ENCODE measurements at places on chromosomes 2 and 18.

GRCh38 chr2:197869501-197870111 lies 65.2 kb downstream of the PLCL1 start:
- peak; percentile 18 for DNase-seq

DNA sequence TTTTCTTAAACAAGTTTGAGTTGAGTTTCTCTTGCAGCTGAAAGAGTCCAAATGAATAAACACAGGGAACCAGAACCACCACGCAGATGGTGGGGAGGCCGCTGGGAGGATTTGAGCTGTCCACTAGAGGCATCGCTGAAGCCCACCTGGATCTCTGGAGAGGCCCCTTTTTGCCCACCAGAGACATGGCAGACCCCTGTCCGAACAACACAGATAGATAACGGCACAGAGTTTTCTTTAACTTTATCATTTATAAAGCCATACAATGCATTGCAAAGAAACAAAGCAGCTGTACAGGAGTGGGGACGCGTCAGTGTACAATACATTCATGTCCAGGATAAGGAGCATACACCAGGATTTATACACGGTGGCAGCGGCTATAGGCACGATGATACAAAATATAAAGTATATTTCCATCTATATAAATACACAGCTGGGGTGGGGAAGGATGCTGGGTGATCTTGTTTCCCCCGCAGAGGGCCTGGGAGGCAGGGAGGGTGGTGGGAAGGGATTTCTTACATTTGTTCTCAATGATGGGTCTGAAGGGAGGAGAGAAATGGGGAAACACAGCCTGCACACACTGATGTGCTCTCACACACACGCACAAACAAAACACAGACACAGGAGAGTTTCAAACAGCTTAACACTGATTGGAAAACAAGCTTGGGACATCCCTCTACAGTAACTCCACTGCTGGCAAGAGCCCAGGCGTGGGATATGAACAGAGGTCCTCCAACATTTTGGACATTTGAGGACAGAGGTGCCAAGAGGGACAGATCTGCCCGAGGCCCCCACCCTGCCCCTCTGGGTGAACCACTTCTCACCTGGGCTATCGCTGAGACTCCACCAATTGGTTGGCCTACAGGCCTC lies 203.0 kb downstream of the TNS1 start:
- no peak for DNase-seq

DNA sequence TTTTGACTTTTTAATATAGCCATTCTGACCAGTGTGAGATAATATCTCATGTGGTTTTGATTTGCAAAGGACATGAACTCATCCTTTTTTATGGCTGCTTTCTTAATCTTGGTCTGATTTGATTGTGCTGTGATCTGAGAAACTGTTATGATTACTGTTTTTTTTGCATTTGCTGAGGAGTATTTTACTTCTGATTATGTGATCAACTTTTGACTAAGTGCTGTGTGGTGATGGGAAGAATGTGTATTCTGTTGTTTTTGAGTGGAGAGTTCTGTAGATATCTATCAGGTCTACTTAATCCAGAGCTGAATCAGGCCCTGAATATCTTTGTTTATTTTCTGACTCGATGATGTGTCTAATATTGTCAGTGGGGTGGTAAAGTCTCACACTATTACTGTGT lies 16.8 kb downstream of the SP140L start:
- DNase-seq, result no peak

DNA sequence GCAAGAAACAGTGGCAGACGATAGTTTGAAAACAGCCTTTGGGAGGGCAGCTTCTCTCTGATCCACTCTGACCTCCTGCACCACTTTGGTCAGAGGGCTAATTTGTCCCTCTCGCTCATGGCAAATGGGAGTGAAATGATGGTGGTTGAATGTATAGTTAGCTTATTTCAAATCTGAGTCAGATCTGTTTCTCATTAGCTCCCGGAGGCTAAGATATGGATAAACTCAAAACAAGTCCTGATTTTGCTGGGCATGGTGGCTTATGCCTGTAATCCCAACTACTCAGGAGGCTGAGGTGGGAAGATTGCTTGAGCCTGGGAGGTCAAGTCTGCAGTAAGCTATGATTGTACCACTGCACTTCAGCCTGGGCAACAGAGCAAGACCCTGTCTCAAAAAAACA lies 145.0 kb downstream of the ALK start:
- DNase-seq, result no peak

DNA sequence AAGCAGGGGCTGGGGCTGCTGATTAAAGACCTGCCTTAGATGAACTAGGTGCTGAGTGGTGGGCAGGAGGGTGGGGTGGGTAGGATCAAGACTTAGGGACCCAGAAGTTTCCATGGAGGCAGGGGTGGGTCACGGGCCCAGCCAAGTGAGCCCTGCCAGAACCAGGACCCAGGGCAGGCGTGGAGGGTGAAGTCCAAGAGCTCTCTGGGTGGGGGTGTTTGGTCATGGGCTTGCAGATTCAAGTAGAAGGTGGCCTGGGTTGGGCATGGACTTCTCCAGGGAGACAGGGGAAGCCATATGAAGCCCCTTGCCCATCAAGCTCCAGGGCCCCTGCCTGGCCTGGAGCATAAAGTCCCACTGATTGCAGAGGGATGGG lies 168.8 kb downstream of the SMAD7 start:
- no peak for DNase-seq

DNA sequence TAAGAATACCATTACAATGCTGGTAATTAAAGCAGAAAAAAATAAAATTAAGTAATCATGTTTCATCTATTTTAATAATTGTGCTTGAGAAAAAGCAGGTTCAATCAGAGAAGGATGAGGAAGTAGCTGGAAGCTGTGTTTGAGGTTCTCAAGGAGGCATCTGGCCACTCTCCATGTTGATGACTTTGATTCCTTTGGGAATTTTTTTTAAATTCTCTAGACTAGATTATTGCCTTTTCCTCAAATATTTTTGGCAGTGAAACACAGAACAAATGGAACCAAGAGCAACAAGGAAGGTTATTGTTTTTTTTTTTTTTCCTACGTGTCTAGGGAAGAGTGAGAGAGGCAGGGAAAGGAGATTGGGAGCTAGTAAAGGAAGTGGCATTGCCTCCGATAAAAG lies 99.9 kb upstream of the NRP2 start:
- DNase-seq, result no peak

DNA sequence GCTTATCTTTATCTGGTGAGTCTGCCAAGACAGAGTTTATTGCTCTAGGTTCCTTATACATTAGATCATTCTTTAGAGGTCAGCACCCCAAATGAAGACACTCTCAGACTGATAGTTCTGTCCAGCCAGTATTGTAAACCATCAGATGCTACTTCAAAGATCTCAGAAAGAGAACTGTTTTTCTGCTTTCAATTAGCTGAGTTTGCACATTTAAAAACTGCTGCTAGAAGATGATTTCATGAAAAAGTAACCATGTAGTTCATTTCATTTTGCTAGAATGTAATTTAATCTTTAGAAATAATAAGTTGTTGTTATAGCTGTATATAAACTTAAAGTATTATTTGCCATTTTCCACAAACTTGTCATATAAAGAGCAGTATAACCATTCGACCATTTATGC lies 344.5 kb upstream of the ATP5MC3 start:
- DNase-seq, result no peak

DNA sequence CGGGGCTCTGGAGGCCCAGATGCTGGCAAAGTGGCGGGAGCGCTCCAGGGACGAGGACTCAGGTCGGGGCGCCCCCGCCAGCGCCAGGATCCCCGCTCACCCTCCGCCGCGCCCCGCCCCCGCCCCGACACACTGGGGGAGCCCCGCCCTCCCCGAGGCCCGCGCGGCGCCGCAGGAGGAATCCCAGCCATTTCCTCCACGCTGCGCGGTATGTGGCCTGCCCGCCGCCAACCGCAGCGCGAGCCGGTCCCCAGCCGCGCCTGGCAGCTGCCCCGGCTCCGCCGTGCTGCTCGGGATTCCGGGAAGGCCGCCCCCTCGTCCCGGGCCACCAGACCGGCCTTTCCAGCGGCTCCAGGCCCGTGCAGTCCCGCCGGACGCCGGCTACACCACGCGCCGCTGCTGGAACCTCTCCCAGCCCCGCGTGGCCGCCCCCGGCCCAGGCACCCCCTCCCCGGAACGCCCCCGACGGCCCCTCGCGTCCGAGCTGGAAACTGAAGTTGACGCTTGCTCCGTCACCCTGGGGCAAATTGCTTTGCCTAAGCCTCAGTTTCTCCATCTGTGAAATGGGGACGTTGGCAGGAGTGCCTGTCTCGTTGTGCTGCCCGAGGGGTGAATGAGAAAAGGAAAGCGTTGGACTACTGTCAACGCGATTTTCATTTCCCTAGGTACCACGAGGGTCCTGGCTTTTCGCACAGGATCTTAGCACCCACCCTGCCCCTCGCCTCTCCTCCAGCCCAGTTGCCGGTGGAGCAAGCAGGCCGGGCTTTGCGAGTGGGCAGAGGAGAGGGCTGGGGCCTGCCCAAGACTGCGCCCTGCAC lies 53.6 kb downstream of the PKDCC start:
- DNase-seq, result peak; percentile 62

GRCh38 chr18:6370410-6370809 lies 44.3 kb downstream of the L3MBTL4 start:
- no peak for DNase-seq

- DNase-seq, result no peak
These were observed 83.9 kb downstream of the ITSN2 start for GRCh38 chr2:24276349-24276899.

DNA sequence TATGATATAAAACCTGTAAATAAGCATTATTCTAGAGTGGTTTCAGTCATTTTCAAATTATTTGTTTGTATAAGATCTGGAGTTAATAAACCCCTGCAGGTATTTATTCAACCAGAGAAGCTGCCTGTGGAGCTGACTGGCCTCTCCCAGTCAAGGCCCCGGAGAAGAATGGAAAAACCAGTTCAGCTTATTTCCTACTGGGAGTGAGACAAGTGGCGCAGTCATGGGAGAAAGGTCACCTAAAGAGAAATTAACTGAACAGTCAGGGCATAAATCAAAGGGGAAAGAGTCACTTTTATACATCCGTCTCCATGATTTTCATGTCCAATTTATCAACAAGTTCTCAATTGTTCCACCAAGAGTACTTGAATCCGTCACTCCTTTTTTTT lies 240.9 kb downstream of the RNF152 start:
- DNase-seq, result no peak

- no peak for DNase-seq
These were observed 511.2 kb downstream of the TSN start for GRCh38 chr2:122266636-122267035.

DNA sequence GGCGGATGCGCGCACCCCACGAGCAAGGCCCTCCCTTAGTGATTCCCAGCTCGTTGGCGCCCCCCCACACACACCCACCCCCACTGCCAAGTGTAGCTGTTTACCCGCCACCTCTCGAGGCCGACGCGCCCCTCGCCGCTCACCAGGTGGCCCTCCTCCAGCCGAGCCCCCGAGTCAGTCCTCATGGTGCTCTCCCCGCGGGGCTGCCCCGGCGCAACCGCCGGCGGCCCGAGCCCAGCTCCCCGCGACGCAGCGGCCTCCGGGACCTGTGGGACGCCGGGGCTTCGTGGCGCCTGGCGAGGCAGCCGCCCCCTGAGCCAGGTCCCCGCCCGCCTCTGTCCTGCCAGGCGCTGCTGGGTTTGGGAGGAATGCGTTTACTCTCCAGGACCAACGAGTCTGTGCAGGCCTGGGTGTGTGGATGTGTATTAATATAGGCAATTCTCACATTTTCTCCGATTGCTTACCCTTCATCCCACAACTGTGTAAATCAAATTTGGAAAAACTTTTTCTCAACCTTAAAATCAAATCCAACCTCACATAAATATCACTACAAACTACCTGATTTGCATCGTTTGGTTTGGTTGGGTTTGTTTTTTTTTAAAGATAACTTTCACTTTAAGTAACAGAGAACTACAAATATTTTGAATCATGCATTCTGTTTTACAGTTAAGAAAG lies at the start of gene TMEM237:
Gene TMEM237, minus strand, starts transcription at position 288 of the 675 bp plus-strand sequence. Its CDS starts 103 bp downstream, at position 185.
- DNase-seq, result peak; percentile 64

- no peak for DNase-seq
These were observed 11.2 kb upstream of the SCYGR5 start for GRCh38 chr2:227655454-227655853.

- DNase-seq, result no peak
These were observed 892 bp downstream of the CELF4 start for GRCh38 chr18:37564711-37565100.

GRCh38 chr2:3277050-3277747 lies 100.4 kb downstream of the EIPR1 start:
- peak; percentile 1 for DNase-seq

DNA sequence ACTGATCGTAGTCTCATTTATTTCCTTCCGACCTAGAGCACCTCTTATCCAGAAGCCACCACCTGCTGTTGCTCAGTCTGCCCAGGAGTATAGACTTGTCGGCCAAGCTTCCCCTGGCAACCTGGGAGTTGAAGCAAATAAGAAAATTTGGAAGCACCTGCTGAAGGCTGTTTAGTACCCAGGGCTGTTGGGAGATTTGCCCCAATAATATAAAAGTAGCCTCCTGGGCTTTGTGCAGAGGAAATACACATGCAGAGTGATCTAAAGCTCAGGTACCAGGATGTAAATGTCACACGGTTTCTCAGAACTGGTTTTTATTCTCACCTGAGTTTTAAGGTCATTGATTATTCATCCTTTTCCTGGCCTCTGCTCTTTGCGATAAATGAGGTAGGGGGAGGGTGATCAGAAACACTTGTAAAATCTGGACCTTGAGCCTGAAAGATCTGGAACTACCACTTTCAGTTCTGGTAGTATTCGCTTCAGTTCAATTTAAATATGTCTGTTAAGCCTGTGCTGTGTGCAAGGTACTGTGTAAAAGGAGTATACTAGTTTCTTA lies 789 bp upstream of the COX7A2L start:
- no peak for DNase-seq

- DNase-seq, result peak; percentile 10
These were observed 43.1 kb downstream of the GPC1 start for GRCh38 chr2:240478346-240479110.

GRCh38 chr2:73594251-73594650 lies 48.0 kb downstream of the NAT8 start:
- no peak for DNase-seq

GRCh38 chr2:167689444-167689843 lies 558.0 kb downstream of the STK39 start:
- DNase-seq, result no peak

GRCh38 chr2:36356298-36356989 lies 866 bp downstream of the CRIM1 start:
- DNase-seq, result peak; percentile 36

GRCh38 chr2:15986068-15986560 lies 45.8 kb downstream of the MYCN start:
- no peak for DNase-seq

GRCh38 chr2:19868701-19869580 lies 32.8 kb downstream of the TTC32 start:
- peak; percentile 70 for DNase-seq

GRCh38 chr18:43350176-43350575 lies 72.9 kb upstream of the SYT4 start:
- no peak for DNase-seq

DNA sequence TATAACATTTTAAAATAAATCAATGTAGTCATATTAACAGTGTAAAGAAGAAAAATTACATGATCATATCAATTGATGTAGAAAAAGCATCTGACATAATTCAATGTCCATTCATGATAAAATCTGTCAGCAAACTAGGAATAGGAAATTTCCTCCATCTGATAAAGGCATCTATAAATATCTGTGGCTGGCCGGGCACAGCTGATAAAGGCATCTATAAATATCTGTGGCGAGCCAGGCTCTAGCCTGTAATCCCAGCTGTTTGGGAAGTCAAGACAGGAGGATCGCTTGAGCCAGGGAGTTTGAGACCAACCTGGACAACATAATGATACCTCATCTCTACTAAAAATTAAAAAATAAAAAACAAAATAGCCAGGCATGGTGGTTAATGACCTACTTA lies 18.1 kb upstream of the RANBP2 start:
- no peak for DNase-seq
